ENCODE measurements at places on chromosomes 12 and 14.

- DNase-seq: no peak
Observed at GRCh38 chr14:91685600-91685999, 46.3 kb downstream of the CATSPERB start.

DNA sequence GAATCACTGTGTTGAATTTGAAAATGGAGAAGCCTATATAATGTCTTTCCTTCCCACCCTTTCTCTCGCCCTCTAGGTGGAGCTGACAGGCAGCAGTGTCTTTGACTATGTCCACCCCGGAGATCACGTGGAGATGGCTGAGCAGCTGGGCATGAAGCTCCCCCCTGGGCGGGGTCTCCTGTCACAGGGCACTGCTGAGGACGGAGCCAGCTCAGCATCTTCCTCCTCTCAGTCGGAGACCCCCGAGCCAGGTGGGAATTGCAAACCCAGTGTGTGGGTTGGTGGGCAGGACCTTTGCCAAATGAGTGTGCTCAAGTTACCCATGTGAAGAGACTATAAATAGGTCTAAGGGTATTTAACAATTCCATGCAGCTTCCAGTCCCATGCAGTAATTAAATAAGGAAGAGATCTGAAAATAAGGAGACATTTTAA lies 274.7 kb downstream of the EGLN3 start:
- DNase-seq: no peak

GRCh38 chr14:78005325-78005724 lies 164.8 kb upstream of the NRXN3 start:
- DNase-seq: no peak

DNA sequence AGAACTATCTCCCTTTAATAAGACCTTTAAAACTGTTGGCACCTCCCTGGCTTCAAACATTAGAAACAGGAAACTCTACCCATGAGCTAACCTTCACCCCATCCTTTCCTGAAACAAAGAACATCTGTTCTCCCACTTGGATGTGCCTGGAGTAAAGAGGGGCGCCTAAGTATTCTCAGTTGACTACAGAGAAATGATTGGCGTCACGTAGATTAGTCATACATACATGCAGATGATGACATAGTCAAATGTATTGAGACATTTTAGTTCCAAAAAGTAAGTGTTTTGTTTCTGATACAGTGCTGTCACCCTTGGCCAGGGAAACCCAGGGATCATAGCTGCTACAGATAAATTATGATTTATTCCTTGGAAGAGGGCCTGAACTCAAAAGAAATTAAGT lies 260.0 kb upstream of the PLEKHG7 start:
- no peak for DNase-seq

DNA sequence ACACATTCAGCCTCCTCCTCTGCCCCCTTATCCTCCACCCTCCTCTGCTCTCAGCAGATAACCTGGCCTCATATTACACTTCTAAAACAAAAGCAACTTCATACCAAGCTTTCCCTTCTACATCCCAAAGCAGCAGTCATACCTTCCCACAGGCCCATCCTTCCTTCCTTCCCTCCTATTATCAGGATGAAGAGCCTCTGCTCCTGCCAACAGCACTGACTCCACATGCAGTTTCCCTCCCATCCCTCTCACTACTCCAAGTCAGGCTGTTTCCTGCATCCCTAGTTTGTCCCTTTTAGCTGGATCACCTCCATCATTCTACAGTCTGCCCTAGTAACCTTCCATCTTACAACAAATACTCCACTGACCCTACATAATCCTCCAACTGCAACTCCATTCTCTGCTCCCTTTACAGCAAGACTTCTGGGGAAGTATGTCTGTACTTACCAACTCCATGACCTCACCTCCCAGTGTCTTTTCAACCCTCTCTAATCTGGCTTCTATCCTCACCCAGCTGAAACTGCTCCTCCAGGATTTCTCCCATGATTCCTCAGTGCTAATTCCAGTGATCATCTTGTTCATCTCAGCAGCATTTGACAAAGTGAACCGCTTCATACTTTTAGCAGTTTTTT lies 4.9 kb upstream of the YEATS4 start:
- no peak for DNase-seq
